Activated T-cell treated with anti-CD3 and anti-CD28 coated beads, Interleukin-2, amount 50 U/mL, for 48 hours (primary cell): ENCODE measurements at places on chromosomes 6 and 20.

DNA sequence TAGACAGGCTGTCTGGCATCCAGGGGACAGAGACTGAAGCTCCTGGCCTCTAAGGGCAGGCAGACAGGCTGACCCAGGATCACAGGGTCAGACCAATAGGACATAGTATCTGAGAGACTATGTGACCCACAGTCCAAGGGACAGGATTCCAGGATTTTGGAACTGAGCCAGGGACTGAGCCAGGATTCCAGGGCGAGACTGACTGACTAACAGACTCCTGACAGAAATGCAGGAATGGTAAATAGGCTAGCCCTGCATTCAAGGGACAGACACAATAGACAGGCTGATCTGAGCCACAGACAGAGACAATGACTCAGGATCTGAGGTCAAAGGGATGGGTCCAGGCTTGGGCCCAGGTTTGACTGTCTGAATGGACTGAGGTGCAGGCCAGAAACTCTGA, 19.8 kb downstream of the XKR7 start:
- no peak for DNase-seq

- no peak for DNase-seq
Measured at GRCh38 chr6:12601881-12602280, 114.7 kb upstream of the PHACTR1 start.

DNA sequence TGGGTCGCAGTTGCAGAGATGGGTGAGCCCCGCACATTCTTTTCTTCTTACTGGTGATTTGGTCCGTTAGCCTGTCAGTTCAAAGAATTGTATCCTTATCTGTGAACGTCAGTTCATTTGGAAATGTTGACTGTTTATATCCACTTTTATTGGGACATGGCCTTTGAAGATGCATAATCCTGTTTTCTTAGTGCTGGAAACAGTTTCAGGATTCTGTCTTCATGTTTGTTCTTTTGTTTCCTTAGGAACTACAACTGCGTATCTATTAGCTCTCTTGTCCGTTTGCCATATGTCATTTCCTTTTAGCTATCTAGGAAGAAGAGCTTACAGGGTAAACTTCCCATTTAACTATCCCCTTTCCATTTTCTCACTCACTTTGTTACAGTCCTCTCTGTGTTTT, 35.0 kb upstream of the TULP1 start:
- DNase-seq, result no peak

- DNase-seq, result no peak
Measured at GRCh38 chr6:52595796-52596130, 18.9 kb upstream of the TRAM2 start.
